ENCODE measurements at places on chromosomes 3 and 15.
A peak's percentile ranks its signal among the peaks of the same experiment; 100 is the strongest.

DNA sequence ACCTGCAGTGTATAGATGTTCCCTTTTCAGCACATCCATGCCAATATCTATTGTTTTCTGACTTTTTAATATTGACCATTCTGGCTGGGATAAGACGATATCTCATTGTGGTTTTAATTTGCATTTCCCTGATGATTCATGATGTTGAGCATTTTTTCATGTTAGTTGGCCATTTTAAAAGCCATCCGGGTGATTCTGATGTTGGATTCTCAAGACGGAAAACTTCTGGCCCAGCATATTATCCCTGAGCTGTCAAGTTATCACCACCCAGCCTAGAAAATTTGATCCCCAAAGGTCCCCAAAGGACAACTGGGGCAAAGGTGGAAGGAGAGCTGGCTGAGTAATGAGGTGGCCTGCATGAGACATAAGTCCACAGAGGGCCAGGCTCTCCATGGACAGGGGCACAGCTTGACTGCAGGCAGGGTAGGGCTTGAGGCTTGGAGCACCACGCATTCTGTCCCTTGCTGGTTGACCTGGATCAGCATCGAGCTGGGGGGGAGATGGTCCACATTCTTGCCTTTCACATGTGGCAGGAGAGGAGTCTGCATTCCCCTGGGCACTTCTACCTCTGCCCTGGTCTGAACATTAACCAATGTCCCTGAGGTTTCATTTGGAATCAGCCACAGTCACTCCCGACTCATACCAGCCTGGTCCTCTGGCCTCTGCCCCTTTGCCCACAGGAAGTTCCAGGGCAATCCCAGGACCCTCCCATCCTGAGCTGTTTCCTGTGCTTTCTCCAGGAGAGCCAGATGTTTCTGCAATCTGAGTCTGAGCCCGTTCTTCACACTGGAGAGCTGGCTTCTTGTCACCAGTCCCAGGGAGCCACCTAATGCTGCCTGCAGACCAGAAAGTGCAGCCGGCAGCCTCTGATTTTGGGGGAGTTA is 69.2 kb downstream of the ISG20 start:
- DNase-seq: no peak

GRCh38 chr15:61083081-61083787 is 145.9 kb downstream of the RORA start:
- no peak for DNase-seq

DNA sequence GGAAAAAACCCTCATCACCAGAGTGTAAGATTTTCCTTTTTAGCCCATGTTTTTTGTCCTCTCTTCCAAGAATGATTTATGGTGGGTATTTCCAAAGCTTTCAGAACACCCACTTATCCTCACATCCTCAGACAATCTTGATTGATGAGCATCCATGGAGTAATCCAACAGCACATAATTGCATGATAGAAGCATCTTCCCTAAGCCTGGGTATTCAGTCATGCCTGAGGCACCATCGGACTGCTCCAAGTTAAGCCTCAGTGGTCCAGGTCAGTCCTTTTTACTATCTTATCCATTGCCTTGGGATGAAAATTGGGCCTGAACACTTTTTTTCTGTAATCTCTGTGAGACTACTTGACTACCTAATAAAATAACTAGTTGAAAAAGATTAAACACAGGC is 676.0 kb upstream of the SEMA6D start:
- DNase-seq: no peak

DNA sequence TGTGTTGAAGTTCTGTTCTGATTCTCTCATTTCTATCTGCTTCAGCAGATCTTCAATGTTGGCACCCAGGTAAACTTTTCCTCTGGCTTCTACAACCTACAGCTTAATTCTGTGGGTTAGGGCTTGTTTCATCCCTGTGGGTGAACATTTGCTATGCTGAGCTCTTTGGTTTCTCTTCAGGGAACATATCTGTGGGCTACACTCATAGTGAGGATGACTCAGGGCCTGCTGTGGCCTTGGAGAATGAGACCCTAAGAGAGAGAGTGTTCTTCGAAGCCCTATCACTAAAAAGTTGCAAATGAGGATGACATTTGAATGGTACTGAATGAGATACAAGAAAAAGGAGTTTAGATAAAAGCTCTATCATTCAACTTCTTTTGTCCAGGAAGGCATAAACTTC is 346.2 kb upstream of the CBLB start:
- no peak for DNase-seq

DNA sequence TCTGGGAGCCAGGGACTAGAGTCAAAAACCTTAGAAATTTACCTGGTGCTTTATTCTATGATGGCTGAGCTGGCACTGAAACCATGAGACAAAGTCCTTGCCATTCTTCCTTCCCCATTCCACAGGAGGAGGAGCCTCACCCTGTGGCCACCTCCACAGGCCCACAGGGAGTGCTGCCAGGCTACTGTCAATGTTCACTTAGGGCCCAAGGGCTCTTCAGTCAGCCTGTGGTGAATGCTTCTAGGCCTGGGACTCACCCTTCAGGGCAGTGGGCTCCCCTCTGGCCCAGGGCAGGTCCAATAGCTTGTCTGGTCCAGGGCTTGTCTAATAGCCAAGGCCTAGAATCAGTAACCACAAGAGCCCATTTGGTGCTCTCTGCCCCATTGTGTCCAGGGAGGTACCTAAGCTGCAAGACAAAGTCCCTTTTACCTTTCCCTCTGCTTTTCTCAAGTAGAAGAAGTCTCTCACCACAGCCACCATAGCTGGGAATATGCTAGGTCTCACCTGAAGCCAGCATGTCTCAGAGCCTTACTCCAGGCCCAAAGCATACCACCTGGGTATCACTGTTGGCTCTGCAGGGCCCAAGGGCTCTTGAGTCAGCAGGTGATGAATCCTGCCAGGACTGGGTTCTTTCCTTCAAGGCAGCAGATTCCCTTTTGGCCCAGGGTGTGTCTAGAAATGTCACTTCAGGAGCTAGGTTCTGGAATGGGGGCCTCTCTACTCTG is 61.8 kb upstream of the CHRNB4 start:
- no peak for DNase-seq

DNA sequence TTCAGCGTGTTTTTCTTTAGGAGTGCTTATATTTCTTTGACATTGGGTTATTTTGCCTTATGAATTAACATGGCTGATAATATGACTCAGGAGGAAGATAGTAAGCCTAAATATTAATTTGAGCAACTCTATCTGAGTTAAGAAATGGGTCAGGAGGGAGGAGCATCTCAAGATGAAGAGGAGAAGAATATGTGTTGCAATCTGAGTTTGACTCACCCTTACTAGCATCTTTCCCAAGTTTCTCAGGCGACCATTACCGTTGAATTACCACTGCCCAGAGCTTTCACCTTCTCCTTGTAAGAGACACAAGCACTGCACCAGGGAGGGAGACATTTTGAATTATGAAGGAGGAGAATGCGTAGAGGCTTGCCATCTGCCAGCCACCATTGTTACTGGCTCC is 138.3 kb upstream of the MYRIP start:
- DNase-seq: no peak

DNA sequence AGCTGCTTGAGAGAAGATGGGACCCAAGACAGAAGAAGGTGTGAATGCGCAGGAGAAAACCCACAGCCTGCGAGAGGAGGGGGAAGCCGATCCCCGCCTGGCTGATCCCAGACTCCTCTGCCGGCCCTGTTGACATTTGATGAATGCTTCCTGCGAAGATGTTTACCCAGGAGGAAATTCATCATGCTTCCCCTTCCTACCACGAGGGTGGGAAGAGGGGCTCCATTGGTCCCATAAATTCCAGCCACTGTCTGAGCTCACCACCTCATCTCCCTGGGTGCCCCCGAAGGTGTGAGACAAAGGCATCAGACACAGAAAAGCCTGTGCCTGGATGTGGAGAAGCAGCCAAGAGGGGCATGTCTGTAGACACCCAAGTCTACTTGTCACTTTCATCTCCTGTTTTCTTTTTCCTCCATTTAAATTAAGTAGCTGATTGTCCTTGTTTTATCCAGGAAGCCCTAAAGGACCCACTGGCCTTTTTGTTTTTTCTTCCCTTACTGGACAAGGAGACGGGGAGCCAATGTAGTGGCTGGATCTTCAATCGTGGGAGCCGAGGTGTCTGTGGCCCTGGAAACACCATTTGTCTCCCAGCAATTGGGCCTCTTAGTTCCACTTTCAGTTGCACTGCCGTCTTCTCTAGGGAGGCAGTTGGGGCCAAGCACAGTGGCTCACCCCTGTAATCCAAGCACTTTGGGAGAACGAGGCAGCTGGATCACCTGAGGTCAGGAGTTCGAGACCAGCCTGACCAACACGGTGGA is 95.3 kb upstream of the HES1 start:
- no peak for DNase-seq

- DNase-seq: no peak
Observed at GRCh38 chr15:90306560-90306959, 41.1 kb downstream of the NGRN start.

- DNase-seq: no peak
Observed at GRCh38 chr3:56383092-56383491, 85.2 kb downstream of the ERC2 start.

- DNase-seq: no peak
Observed at GRCh38 chr3:129605203-129605921, 1.1 kb downstream of the PLXND1 start.

DNA sequence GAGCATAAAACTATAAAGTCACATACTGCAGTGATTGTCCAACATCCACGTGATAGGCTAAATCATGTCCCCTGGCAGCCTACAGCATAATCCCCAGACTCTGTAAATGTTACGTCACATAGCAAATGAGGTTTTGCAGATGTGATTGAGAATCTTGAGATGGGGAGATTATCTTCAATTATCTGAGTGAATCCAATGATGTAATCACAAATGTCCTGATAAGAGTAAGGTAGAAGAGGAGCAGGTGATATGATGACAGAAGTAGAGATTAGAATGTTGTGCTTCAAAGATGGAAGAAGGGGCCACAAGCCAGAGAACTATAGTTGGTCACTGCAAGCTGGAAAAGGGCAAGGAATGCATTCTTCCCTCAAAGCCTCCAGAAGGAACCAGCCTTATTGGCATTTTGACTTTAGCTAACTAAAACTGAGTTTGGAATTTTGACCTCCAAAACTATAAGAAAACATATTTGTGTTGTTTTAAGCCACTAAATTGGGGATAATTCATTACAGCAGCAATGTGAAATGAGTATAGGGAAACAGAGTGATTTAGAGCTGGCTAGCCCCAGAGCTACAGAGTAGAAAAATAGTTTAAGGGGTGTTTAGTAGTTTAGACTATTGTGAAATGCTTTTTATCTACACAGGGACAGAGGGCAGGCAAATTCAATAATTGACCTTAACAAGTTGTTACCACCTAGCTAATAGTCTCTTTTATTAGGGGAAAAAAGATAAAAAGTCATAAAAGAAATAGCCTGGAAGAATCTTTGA is 15.2 kb downstream of the SLC2A2 start:
- no peak for DNase-seq

GRCh38 chr15:92709110-92709790 is 53.7 kb upstream of the FAM174B start:
- DNase-seq: no peak

DNA sequence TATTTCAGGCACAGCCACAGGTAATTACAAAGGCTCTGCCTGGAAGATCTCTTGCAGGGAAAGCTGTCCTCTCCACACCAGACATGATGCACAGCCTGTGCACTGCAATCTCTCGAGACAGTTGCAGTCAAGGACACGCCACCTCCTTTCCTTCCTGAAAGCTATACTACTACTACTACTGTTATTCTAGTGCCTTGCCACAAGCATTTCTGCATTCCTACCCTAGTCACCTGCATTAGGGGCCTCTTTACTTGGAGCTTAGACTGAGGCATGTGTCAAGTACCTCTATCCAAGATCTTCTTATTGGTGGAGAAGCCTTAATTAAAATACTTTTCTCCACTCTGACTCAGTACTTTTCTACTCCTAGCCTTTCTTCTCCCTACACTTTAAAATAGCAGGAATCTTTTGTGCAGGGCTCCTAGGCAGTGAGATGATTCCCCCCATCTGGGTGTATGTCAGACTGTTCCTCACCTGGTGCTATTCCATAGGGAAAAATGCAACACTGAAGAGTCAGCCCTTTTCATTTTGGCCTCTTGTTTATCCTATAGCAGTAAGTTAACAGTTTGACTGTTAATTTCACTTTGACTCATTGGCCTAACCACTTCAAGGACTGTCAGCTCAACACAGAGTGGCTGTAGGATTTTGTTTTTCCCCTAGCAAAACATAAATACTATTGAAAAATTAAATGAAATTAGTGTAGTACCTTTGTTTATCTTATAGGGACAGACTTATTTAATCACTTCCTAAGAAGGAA is 78.9 kb downstream of the ESYT3 start:
- DNase-seq: no peak

DNA sequence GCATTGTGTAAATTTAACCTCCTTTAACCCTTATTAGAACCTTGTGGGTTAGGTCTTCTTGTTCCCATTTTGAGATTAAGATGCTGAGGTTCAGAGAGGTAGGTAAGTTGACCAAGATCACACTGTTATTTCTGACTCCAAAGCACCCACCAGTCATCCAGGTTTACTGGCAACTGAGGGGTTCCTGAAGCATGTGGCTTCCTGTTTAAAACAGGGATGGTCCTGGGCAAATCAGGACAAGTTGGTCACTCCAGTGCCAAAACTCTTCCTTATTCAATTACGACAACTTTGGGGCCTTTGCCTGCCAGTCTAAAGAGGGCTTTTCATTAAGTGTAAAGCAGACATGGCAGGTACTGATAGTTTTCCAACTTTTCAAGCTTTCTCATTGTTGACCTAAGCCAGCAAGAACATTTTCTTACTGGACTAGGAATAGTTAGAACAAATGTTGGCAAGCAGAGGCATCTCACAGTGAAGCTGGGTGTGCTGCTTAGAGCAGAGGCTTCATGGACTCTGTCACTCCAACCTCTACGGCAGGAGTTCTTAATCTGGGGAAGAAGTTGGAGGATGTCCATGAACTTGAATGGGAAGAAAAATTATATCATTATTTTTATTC is 149.4 kb upstream of the ADAMTS9 start:
- no peak for DNase-seq

DNA sequence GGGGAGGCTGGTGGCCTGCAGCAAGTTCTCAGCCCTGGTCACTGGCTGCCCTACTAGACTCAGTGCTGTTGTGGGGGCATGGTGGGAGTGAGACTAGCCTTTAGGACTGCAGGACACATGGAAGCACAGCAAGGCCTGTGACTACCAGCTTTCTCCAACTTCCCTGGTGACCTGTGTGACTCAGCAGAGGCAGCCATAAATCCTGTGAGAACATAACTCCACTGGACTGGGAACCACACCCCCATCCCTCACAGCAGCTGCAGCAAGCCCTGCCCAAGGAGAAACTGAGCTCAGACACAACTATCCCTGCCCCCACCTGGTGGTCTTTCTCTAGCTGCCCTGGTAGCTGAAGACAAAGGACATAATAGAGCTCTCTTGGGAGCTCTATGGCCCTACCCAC is 111.3 kb downstream of the DCLK3 start:
- peak; percentile 63 for DNase-seq

DNA sequence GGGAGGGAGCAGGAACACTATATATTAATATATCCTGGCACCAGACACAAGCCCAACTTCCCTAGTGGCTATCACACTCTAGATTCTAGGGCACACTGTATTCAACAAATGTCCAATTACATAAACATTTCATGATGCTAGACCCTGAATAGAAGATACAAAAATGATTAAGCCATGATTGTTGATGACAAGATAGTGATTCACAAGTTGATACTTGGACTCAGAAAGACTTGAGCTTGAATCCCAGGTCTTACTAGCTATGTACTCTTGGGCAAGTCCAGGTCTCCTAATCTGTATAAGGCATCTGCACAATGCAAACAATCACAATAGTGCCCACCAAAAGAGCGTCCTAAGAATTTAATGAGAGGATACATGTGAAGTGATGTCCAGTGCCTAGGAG is 10.0 kb upstream of the SNTN start:
- DNase-seq: no peak

- no peak for DNase-seq
Observed at GRCh38 chr3:151673974-151674373, 59.8 kb upstream of the AADACL2 start.
